Mesenteric fat pad (tissue), 1 donor: ENCODE measurements at places on chromosomes 12 and 14. TPM values are rescaled to one million over a fixed set of nuclear protein-coding genes. Genes with fewer than 3 reads are reported as not detected.

The SSTR1 gene
- 0.29 TPM for total RNA-seq

The OTX2 gene
- not detected for total RNA-seq

The PLA2G1B gene
- total RNA-seq, result 1.8 TPM

The CRACR2A gene
- total RNA-seq, result 4.7 TPM

The DCN gene
- total RNA-seq, result 1,241 TPM

The IL22 gene
- not detected for total RNA-seq

The SPIC gene
- total RNA-seq, result not detected

The NOVA1 gene
- 11.7 TPM for total RNA-seq

The MIP gene
- total RNA-seq, result not detected

The TOX4 gene
- 85.0 TPM for total RNA-seq

The COCH gene
- total RNA-seq, result 5.8 TPM

The ZCRB1 gene
- 43.5 TPM for total RNA-seq

The CDKN3 gene
- 1.7 TPM for total RNA-seq

The ASB2 gene
- total RNA-seq, result 1.2 TPM

The CACNA2D4 gene
- total RNA-seq, result 8.8 TPM

The TMEM52B gene
- not detected for total RNA-seq

The ERBB3 gene
- 1.9 TPM for total RNA-seq

The FAM181A gene
- not detected for total RNA-seq

The TDRD9 gene
- 5.4 TPM for total RNA-seq

The GPR162 gene
- total RNA-seq, result 7.0 TPM

The EEF1AKMT3 gene
- 7.2 TPM for total RNA-seq

The SLC17A8 gene
- not detected for total RNA-seq

The LPAR5 gene
- 2.5 TPM for total RNA-seq

The IL23A gene
- total RNA-seq, result 0.55 TPM

The CLEC2A gene
- not detected for total RNA-seq

The AQP5 gene
- not detected for total RNA-seq

The PZP gene
- total RNA-seq, result 0.61 TPM

The FAM222A gene
- total RNA-seq, result 2.7 TPM

The TSHR gene
- 0.39 TPM for total RNA-seq

The TMPO gene
- 21.7 TPM for total RNA-seq

The PLD4 gene
- 0.06 TPM for total RNA-seq

The ACRBP gene
- 2.5 TPM for total RNA-seq

The LRR1 gene
- total RNA-seq, result 12.0 TPM

The ARHGDIB gene
- 136 TPM for total RNA-seq

The TIGAR gene
- total RNA-seq, result 13.8 TPM

The LTB4R gene
- total RNA-seq, result 11.9 TPM

The ACVRL1 gene
- 85.2 TPM for total RNA-seq

The CLEC6A gene
- not detected for total RNA-seq

The LDHB gene
- 900 TPM for total RNA-seq

The MYF5 gene
- not detected for total RNA-seq

The HOXC10 gene
- total RNA-seq, result 0.16 TPM

The AQP2 gene
- total RNA-seq, result not detected

The CISTR gene
- total RNA-seq, result not detected

The ERH gene
- total RNA-seq, result 140 TPM

The HPD gene
- total RNA-seq, result 2.2 TPM

The MAP3K9 gene
- 0.26 TPM for total RNA-seq

The C12orf54 gene
- not detected for total RNA-seq

The P2RX2 gene
- not detected for total RNA-seq

The GPRC5D gene
- total RNA-seq, result not detected

The PRB2 gene
- total RNA-seq, result not detected
